Dermis microvascular lymphatic vessel endothelial cell (primary cell): ENCODE measurements at places on chromosomes 2 and 18.
A peak's percentile ranks its signal among the peaks of the same experiment; 100 is the strongest.

DNA sequence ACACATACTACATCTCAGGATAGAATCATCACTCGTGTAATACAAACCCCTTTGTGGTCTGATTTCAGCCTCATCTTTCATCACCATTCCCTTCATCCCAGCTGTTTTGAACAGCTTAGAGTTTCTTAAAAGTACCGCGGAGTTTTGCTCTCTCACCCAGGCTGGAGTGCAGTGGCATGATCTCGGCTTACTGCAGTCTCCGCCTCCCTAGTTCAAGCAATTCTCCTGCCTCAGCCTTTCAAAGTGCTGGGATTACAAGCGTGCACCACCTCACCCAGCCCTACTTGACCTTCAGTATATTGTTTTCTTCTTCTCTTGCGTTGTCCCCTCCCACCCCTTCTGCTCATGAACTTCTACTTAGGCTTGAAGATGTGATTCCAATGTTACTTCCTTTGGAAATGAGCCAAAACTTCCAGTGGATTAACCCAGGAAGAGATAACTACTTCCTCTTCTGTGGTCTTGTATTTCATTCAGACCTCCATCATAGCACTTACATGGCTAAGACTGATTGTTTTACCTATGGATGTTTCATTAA, 15.8 kb downstream of the ERLEC1 start:
- no peak for DNase-seq

- no peak for DNase-seq
Observed at GRCh38 chr2:96687711-96688640, 45.4 kb downstream of the FER1L5 start.

DNA sequence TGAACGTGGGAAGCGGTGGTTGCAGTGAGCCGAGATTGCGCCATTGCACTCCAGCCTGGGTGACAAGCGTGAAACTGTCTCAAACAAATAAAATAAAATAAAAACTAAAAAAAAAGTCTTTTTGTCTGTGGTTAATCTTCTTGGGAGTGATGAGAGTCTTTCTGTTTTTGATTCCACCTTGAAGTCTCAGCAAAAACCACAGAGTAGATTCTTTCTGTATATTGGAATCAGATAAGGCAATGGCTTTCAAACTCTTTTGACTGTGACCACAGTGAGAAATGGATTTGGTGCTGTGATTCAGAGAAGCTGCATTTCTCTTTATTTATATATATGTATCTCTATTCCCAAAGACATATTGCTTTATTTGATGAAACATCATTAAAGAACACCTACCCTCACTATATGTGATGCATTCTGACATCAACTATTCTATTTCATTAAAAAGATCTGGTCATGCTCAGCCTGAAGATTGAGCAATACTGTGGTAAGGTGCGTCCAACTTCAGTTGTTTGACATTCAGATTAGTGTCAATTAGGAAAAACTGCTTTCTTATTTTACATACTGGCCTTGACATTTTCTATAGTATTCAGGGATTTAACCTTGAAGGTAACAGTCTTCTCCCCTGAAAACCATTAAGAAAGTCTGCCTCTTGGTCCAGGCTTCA, 15.6 kb downstream of the HRH4 start:
- DNase-seq = no peak

GRCh38 chr2:47072018-47072691, 83.0 kb downstream of the STPG4 start:
- DNase-seq = no peak

DNA sequence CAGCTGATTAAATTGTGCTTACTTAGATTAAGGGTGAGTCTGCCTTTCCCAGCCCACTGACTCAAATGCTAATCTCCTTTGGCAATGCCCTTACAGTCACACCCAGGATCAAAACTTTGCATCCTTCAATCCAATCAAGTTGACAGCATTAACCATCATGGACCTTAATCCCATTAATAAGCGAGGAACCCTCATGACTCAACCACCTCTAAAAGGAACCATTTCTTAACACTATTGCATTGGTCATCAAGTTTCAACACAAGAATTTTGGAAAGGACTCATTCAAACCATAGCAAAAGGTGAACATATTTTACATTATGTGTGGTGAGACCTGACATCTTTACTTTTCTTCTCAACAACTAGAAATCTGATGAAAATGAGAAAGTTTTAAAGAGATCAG, 187.0 kb downstream of the OSR1 start:
- DNase-seq = no peak

DNA sequence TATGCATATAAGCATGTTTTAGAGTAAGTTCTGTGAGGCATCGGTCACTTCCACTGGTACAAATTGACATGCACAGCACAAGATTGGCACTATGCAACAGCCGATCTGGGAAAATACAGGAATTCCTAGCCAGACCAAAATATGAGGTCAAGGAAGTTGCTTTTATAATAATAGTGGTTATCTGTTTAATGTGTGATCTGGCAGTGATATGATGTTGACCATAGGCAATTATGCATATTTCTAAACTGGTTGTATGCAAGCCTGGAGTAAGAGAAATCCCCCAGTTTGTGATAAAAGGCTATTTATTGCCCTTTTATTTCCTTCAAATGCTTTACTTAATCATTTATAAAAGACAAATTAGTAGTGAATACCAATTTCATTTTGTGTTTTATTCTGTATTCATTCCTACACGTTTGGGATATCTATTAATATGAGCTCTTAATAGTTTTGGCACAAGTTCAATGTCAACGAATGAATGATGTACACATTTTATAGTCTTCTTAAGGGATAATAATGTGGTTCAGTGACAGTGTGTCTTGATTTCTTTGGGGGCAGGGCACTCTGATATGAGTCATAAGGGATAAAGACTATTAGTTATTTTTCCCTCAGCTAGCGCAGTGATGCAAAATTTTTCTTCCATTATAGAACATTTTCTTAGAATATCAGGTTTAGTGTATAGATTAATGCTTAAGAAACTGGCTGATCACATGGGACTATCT, 34.7 kb upstream of the ZEB2 start:
- DNase-seq = no peak

DNA sequence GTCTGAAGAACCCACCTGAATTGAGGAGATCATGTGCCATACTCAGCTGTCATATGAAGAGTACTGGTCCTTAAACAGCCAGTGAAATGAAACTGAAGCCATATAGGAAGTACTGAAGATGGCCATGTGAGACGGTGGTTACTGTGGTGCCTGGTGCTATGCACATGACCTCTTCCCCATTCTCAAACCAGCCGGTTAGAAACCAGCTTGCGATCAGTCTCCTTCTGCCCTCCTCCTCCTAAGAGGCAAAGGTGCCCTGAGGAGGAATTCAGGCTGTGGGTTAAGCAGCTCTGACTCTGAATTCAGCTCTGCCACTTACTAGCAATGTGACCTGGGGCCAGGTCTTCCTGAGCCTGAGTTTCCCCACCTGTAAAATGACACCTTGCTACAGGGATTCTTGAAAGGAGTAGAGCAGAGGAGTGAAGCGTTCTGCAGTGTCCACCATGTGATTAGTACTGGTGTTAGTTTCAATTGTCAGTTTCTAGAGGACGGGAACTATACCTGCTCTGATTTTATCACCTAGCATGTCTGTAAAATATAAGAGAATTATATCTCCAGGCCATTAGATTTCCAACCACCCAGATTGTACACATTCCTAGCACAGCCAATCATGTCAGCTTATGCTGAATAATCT, 5.1 kb downstream of the FECH start:
- no peak for DNase-seq

DNA sequence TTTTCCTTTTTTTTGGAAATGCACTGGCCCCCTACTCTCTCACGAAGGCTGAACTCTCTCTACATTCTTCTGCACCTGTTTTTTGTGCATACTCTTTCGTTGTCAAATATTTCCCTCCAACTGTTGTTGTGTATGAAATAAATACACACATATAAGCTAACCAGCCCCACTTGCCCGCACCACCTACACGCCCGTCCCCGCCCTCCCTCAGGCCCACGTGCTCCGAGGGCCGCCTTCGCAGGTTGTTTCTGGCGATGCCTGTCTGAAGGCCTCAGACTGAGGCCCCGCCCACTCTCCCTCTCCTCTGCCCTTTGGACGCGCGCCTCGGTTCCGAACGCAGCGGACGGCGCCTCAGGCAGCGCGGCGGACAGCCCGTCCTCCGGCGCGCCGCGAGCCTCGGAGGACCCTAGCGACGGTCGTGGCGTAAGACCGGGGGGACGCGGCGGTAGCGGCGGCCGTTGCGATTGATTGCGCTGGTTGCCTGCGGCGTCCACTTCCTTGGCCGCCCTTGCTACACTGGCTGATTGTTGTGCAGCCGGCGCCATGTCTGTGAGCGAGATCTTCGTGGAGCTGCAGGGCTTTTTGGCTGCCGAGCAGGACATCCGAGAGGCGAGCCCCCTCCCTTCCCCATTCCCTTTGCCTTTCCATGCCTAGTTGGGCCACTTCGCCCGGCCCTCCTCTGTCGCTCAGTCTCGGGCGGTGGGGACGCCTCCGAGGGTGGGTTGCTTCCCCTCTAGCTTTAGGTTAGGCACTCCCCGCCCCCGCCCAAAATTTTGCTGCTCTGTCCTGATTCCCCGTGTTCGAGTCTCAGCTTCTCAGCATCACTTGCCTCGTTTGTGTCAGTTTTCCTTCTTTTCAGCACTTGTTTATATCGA, at the start of gene TSN:
Gene TSN, plus strand, starts transcription at position 415 of the 875 bp plus-strand sequence. Its CDS starts 129 bp downstream, at position 544.
- DNase-seq = peak; percentile 91

GRCh38 chr2:32810909-32811495, 135.8 kb upstream of the LTBP1 start:
- DNase-seq = no peak

DNA sequence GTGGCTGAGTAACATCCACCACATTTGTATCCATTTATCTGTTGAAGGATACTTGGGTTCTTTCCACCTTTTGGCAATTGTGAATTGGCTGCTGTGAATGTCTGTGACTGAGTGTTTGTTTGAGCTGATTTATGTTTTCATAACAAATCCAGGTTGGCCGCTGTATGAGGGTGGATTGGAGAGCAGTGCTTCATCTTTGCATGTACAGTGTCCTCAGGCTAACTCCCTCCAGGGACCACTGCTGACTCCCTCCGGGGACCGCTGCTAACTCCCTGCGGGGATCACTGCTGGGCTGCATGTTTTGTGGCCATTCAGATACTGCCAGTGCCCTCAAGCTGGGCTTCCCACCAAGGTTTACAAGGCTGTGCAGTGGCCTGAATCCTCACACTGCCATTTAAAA, 10.2 kb downstream of the BOK start:
- no peak for DNase-seq

DNA sequence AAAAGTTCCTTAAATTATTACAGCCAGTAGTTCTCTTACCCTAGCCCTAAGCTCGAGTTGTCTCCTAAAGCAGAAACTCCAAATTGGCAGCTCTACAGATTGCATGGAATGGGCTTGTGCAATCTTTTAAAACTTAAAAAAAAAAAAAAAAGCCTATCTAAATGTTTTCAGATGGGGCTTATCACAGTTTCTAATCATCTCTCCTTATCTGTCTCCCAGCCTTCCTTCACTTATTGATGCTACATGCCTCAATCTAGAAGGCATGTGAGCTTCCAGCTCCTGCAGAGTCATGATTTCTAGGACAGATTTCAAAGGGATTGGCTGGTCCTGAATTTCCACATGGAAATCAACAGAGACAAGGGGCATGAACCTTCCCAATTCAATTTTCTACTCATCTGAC, 33.1 kb upstream of the PELI1 start:
- no peak for DNase-seq

DNA sequence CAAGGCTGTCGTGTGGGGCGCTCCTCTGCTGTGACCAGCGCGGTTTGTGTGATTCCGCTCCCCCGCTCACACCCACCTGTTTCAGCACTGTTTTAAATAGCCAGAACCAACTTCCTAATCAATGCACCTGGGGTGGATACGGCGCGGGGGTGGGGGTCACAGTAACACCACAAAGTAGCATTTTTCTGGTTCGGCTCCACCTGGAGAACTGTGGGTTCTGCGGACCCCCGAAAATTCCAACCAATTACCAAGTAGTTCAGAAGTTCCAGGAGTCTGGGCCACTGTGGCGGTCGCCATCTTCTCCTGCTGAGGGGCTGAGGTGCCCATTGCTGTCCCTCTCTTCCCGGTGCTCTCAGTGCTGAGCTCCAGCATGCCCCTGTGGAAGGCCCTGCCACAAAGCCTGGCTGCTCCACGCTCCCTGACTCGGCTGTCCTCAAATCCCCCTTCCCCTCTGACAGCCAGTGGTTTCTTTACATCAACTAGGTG, 79.4 kb downstream of the GFPT1 start:
- no peak for DNase-seq

DNA sequence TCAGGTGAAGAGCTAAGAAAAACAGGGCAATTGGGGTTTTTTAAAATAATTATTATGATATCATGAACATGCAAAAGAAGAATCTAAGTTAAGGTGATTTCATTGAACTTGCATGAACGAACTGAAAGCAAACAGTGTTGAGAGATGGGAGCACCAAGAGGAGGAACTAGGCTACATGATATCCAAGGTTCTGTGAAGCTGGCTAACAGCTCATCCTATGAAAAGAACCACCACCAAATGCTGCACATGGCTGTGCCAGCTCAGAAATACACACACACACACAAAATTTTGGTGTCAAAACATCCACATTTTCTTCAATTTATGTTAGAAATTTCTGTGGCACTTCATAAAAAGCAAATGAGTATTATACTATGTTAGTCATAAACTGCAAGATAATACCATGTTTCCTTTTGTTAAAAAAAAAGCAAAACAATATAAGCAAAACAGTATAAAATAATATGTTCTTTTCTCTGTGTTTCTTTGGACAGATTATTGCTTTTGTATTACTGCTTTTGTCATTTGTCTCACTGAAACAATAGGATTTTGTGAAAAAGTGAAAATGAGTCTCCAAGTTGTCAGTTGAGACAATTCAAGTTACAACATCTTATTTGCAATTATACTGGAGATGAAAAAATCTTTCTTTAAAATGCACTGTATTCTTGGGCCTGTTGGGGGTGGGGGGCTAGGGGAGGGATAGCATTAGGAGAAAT, 12.6 kb upstream of the TTC32 start:
- no peak for DNase-seq

- DNase-seq = no peak
Observed at GRCh38 chr2:224915136-224915535, 127.1 kb downstream of the DOCK10 start.

GRCh38 chr2:85887566-85888019, 1.2 kb downstream of the ST3GAL5 start:
- DNase-seq = peak; percentile 58

- no peak for DNase-seq
Observed at GRCh38 chr18:8561123-8561910, 47.9 kb upstream of the RAB12 start.

DNA sequence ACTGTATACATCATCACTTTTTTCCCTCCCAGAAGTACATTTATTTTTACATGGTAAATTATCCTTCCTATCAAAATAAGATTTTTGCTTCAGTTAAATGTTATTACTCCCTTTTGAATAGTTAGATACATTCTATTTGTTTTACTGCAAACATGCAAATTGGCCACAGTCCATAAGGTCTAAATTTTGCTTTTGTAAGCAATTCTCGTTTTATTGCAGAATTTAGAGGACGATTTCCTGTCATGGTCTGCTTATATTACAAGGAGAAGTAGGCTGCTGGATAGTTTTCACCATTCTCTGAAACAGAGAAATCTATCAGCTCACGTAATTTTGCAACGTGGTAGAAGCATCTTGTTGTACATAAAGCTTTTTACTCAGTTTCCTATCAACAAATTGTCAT, 1632.5 kb downstream of the LRP1B start:
- DNase-seq = no peak

- no peak for DNase-seq
Observed at GRCh38 chr2:197675246-197675645, at the start of gene RFTN2. Gene RFTN2 (minus strand): TSS chr2:197675587. CDS start chr2:197675458, 129 bp downstream.
